ENCODE measurements at places on chromosomes 1 and 21. TPM values are rescaled to one million over a fixed set of nuclear protein-coding genes. Genes with fewer than 3 reads are reported as not detected.

DNA sequence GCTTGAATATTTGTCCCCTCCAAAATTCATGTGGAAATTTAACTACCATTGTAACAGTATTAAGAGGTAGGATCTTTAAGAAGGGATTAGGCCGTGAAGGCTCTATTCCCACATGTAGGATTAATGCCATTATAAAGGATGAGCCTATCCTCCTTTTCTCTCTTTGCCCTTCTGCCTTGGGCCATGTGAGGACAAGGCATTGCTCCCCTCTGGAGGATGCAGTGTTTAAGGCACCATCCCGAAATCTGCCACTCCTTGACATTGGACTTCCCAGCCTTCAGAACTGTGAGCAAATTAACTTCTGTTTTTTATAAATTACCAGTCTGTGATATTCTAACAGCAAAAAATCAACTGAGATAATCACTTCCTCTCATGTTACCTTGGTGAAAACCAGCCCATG is 124.4 kb downstream of the TOMM20 start:
- DNase-seq: peak; percentile 9

DNA sequence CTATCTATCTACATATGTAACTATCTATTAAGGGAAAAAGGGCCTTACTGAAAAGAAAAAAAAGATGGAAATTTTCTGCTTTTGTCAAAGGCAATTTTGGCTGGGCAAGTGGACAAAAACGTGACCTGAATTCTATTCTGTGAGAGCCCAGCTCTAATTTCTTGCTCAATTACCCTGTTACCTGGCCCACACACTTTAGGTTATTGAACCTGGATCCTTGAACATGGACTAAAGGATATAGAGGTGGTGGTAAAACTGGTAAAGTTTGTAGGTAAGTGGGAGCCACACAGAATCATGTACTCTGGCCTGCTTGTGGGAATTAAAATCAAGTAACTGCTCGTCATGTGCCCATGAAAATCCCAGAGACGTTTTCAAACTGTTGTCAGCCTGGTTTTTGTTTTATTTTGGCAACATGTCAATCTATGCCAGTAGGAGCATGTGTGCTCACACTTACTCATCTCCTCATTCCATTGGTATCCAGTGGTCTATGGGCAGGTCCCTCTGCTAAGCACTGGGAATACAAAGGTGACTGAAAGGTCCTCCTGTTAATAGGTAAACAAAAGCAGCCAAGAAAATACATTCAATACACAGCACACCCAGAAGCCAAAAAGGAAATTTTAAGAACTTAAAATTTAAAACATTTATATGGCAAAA is 113.7 kb upstream of the WARS2 start:
- DNase-seq: no peak

GRCh38 chr1:6822530-6823359 is 37.5 kb downstream of the CAMTA1 start:
- no peak for DNase-seq

GRCh38 chr1:160431006-160431405 is 30.6 kb downstream of the VANGL2 start:
- DNase-seq: no peak

GRCh38 chr1:184513966-184514365 is 127.1 kb downstream of the C1orf21 start:
- DNase-seq: peak; percentile 75

- DNase-seq: no peak
These were observed 161.0 kb downstream of the ZNF326 start for GRCh38 chr1:90155721-90156487.

GRCh38 chr1:21696931-21697330 is 27.8 kb upstream of the RAP1GAP start:
- DNase-seq: no peak

- no peak for DNase-seq
These were observed 765.6 kb upstream of the B3GALT2 start for GRCh38 chr1:193951984-193952383.

GRCh38 chr1:155884031-155884960 is 24.9 kb downstream of the SYT11 start:
- no peak for DNase-seq

- DNase-seq: no peak
These were observed 35.7 kb upstream of the DUSP10 start for GRCh38 chr1:221777431-221778072.

GRCh38 chr1:2415801-2416208 is 3.4 kb upstream of the PEX10 start:
- no peak for DNase-seq

- DNase-seq: no peak
These were observed 16.2 kb upstream of the OR2T10 start for GRCh38 chr1:248613742-248614141.

- DNase-seq: no peak
These were observed 23.0 kb upstream of the DMBX1 start for GRCh38 chr1:46466477-46467182.

GRCh38 chr1:94215955-94216354 is 21.4 kb downstream of the ARHGAP29 start:
- DNase-seq: no peak

- no peak for DNase-seq
These were observed 124.7 kb downstream of the SYF2 start for GRCh38 chr1:25107643-25108010.

- no peak for DNase-seq
These were observed 9.3 kb downstream of the GJB4 start for GRCh38 chr1:34768856-34769255.

- DNase-seq: no peak
These were observed 2.4 kb downstream of the IGSF21 start for GRCh38 chr1:18109756-18110597.

DNA sequence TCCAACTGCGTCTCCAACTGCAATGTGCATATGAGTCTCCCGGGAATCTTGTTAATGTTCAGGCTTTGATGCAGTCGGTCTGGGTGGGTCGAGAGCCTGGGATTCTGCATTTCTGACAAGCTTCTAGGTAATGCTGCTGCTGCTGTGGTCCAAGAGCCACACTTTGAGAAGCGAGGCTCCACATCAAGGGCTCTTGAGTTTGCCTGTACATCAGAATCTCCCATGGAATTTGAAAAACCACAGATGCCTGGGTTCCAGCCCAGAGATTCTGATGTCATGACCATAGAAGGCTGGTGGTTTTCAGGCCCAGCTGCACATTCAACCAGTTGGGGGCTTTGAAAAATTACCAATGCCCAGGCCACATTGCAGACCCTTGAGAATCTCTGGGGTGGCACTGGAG is 93.9 kb upstream of the TARDBP start:
- no peak for DNase-seq

DNA sequence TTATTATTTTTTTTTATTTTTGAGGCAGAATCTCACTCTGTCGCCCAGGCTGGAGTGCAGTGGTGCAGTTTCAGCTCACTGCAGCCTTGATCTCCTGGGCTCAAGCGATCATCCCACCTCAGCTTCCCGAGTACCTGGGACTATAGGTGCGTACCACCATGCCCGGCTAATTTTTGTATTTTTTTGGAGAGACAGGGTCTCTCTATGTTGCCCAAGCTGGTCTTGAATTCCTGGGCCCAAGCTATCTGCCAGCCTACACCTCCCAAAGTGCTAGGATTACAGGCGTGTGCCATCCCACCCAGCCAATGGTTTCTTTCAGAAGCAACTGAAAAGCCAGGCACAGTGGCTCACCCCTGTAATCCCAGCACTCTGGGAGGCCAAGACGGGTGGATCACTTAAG is 2.3 kb downstream of the KRTCAP2 start:
- DNase-seq: no peak

DNA sequence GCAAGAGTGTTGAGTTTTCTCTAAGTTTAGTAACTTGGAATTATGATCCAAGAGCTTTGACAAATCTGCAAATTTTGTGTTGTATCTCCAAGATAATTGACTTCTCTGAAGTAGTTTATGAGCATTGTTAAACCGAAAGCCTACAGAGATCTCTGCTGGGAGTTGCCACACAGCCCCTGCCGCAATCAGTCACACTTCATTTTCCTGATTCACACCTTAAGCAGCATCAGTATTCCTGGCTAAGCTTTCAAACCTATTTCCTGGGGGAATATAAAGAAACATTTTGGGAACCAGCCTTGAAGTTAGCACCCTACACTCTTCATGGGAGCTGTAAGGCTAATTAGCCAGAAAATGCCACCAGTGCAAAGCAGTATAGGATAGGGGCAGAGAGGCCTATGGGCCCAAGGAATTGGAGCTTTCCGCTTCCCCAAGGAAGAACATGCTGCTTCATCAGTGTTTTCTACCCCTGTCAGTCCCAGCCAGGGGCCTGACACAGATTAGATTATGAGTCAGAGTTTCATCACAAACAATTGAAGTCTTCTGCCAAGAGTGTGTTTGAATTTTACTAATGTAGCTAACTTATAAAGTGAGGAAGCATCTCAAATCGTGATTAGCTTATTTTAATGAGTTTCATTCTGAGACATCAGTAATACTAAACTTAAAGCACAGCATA is 23.2 kb upstream of the CACYBP start:
- DNase-seq: no peak

The OR10Z1 gene
- total RNA-seq: not detected

The ANXA9 gene
- total RNA-seq: 0.36 TPM

The CLDN14 gene
- total RNA-seq: not detected

The KAZN gene
- 11.4 TPM for total RNA-seq

The ABCG1 gene
- total RNA-seq: 11.6 TPM

The PLPP3 gene
- total RNA-seq: 136 TPM

The TNFSF4 gene
- 1.4 TPM for total RNA-seq

The RNU1-2 gene
- total RNA-seq: under 0.01 TPM

The OR2L3 gene
- total RNA-seq: 0.27 TPM

The KRTAP12-2 gene
- total RNA-seq: not detected

The SELP gene
- 9.4 TPM for total RNA-seq

The CELA3A gene
- not detected for total RNA-seq

The ETV3L gene
- not detected for total RNA-seq

The ZNF593OS gene
- total RNA-seq: not detected

The CSF3R gene
- 9.1 TPM for total RNA-seq

The NHLH1 gene
- total RNA-seq: under 0.01 TPM
